Activated T-cell treated with anti-CD3 and anti-CD28 coated beads, Interleukin-2, amount 50 U/mL, for 1 hour (primary cell): ENCODE measurements at places on chromosomes 12 and 14.

- no peak for DNase-seq
Measured at GRCh38 chr12:55717011-55718007, 1.5 kb downstream of the BLOC1S1 start.

DNA sequence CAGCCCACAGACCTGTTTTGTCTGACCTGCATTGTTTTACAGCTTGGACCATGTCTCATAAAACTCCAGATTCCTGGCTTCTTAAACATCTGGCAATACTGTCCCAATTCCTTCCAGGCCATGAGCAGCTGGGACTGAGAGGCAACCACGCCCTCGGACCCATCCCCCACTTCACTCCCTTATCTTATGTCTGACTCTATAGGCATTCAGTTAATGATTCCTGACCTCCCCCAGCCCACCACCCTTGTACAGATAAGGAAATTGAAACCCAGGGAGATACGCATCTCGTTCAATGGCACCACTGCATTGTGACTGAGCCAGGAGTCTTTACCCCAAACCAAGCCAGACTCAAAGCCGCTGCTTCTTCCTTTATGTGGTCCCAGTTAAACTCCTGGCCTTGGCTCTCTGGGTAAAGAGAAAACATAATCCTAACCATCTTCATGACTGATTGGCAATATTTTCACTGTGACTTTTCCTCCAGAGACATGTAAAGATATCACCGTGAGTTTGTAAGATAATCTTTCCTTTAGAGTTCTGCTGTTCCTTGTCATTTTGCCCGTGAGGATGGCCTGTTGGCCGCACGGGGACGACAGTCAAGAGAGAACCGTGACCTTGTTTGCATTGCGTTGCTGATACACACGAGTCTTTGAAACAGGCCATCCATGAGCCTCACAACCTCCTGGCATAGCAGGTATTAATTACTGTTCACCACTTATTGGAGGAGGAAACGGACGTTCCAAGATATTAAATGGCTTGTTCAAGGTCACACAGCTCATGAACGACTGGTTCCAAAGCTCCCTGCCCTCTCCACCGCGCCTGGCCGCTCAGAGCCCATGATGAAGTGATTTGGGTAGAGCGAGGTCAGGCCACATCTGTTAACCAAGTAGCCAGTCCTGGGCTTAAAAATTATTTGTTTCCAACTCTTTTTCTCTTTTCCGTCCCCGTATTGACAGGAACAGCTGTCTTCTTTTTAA is 39.4 kb downstream of the MAP1LC3B2 start:
- DNase-seq, result no peak

- no peak for DNase-seq
Measured at GRCh38 chr12:7650091-7650490, 15.6 kb downstream of the APOBEC1 start.

GRCh38 chr14:75702122-75702521 is 41.1 kb downstream of the TTLL5 start:
- DNase-seq, result no peak

GRCh38 chr12:31966558-31967205 is 7.5 kb downstream of the RESF1 start:
- no peak for DNase-seq

DNA sequence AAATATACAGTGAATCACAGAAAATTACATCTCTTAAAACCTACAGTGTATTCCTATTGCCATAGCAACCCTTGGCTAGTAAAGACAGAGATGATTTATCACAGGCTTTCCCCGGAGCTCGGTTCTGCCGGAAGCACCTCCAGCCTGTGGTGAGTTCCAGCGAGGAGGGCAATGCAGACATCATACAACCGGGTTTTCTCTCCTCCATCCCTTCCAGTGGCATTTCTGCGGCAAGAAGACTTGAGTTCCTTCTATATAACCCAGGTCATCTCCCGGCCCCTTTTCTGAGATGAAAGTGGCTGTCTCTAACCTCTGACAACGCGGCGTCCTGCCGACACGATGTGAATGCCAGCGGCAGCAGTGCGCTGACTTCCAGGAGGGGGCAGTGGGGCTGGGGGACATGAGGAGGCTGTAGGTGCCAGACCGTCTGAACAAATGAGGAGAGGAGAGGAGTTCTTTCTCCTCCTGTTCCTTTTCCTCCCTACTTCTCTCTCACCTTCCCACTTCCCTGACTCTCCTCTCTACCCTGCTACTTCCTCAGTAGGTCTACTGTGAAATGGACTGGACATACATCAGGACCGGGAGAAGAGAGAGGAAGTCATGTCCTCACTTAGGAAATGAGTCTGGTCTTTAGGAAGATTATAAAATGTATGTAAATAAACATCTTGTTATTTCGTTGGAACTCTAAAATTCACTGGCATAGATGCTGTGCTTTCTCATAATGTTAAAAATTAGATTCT is 68.6 kb upstream of the MAX start:
- peak; percentile 37 for DNase-seq

- DNase-seq, result no peak
Measured at GRCh38 chr14:38124506-38124905, 83.2 kb upstream of the SSTR1 start.

- DNase-seq, result no peak
Measured at GRCh38 chr14:23117371-23118020, 1.6 kb downstream of the CEBPE start.
